ENCODE measurements at places on chromosomes 3 and 15.

- DNase-seq, result no peak
Observed at GRCh38 chr3:117059956-117060270, 350.3 kb downstream of the TUSC7 start.

DNA sequence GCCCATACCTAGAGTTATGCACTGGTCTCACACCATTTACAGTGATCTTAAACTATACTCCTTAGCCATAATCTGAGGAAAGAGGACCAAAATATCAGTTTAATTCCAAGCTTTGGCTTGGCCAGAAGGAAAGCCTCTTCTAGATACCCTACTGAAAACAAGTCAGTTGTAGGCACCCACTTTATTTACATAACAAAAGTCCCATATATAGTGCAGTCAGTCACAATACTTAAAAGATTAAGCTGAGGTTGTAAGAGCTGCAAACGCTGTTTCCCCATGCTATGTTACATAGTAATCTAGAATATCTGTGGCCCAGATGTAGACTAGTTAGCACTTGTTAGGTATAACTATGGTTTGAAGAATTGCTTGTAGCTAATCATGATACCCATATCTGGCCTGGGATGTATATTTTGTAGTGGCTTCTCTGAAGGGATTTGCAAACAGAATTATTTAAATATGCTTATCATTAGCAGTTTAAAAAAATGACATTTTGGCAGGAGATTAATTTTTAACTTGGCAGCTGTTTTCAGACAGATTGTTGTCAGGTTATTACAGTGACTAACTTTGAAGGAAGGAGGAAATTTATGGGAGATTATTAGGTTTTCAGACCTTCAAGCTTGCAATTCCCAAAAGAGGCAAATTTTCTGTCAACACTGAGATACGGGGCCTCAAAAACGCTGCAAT, 160.4 kb upstream of the SLC2A2 start:
- no peak for DNase-seq

GRCh38 chr15:45729141-45729540, 94.3 kb downstream of the SQOR start:
- DNase-seq, result no peak

GRCh38 chr3:150216041-150216811, 191.9 kb upstream of the TSC22D2 start:
- DNase-seq, result no peak

DNA sequence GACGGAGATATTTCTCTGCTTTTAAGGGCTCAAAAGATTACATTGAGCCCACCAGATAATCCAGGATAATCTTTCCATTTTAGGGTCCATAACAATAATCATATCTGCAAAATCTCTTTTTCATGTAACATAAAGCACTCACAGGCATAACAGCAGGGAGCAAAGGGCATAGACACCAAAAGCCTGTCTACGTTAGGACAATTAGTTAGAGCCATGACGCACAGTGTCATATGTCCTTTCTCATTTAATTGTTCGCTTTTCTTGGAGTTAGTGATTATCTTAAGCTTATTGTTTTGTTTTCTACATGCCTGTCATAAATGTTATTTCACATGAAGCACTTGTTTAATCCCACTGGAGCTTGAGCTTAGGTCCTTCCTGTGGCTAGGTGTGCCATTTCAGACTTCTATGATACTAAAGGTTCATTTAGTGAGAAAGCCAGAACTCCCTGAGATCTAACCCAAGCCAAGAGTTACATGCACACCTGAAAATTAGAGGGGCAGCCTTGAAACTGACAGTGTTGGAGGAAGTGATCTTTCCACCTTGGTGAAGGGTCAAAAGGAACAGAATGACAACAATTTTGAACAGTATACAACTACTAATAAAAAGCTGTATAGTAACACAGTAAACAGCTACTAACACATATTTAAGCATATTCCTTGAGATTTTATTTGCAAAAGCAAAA, 11.7 kb upstream of the HHATL start:
- DNase-seq, result no peak

DNA sequence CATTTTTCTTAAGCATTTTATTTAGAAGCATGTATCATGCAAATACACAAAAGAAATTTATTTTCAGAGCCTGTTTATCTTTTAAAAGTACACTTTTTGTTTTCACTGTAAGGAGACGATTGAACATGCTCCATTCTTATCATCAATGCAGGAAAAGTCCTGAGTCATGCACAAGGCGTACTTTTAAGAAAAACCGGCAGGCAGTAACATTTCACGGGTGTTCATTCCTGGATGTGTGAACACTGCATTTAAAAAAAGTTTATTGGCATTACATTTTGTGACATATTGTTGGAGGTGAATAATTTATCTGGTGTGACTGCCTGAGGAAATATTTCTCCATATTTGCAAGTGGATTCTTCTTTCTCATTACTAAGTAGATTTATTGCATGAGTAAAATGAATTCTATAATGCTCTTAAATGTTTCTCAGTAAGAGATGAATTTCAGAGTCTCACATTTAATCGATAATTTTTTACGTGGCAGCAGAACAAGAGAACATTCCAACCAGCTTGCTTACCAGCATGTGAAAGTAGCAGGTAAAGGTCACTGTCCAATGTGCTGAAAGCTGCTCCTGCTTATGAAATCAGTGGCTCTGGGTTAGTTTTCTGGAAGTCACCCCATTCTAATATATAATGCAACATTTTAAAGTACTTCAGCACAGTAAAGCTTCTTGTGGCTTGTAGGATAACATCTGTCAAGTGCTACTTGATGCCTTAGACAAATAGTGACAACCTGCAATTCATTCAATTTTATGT, 87.0 kb downstream of the SV2B start:
- no peak for DNase-seq

DNA sequence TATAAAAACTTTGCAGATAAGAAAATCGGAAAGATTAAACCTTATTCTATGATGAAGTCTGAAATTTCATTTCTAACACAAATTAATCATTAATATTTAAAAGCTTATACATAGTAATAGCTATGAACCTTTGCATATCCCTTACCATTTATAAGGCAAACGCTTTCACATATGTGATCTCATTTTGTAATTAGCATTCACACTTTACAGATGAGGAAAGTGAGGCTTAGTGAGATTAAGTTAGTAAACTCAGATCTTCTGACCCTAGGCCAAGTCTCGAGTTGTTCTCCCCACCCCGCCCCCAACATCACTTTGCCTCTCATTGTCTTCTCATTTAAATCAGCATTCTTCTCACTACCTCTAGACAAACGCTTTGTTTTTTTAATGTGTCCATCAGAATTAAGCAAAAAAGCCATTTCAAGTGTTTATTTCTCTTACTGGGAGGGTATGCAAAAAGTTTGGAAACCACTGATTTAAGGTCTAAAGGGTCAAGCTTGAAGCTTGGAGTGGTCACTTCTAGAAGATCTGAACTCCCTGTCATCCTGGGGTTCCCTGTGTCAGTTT, 172.9 kb upstream of the BCL6 start:
- no peak for DNase-seq

GRCh38 chr15:69462030-69462492, 9.4 kb downstream of the RPLP1 start:
- no peak for DNase-seq

DNA sequence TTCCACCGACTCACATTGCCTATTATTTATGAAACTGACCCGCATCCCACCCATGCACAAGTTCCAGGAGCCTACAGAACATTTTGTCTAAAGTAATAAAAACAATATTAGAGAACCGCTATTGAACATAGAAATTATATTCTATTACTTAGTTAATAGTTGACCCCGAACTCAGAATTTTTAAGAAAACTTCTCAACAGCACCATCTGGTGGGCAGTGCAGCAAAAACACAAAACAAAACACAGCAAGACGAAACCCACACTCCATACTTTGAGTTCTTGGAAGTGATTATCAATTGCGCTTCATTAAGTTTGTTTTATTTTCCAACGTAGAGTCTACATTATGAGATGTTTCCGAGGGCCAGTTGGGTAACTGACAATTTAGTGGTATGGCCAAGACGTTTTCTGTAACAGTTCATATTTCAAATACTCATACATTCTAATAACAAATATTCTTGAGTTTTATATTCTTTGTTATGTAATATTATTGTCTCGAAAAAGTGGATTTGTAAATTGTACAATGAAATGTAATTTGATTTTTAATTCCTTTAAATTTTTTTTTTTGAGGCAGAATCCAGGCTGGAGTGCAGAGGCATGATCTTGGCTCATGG, 24.0 kb upstream of the C3orf70 start:
- DNase-seq, result no peak

DNA sequence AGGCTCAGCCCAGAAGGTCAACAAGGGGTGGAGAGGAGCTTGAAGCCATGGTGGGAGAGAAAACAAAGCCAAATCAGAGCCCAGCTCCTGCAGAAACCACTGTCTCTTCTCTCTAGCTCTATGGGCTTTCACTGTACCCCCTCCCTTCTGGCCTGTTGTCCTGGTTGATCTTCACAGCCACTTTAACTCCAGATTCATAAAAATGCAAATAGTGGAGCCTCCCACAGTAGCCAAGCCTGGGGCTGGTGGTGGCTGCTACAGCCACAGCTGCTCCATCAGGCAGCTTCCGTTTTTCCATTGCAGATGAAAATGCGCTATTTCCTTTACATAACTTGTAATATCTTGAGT, 20.7 kb upstream of the CAV3 start:
- DNase-seq, result no peak

DNA sequence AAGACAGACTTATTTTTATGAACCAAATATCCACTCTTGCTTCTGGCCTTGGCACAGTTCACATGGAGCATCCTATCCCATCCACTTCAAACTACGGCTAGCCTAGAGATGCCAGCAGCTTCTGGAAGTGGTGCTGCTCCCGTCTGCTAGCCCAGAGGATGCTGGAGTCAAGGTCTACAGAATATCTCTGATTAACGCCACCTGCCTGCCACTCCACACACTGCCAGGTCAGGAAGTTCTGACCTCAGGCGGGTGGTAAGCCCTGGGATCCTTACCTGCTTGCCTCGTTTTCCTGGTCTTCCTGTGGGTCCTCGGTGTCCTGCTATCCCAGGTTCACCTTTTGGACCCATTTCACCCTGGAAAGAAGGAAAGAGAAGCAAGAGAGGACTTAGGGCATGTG, 42.9 kb downstream of the EAF1 start:
- no peak for DNase-seq

DNA sequence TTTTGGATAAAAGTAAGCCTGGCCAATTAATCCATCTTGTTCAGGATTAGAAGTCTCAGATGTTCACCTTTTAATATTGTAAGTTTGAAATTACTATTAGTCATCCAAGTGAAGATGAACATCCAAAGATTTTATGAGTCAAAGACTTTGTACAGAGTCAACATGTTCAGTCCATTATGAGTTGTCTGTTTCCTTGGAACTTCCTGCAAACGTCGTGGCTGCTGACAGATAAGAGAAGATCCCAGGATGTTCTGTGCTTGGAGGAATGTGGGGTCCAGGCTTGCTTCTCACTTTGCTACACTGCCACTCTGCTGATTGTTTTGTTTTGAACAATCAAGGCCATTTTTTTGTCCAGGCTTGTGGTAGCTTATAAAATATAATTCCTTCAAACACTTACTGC, 74.3 kb upstream of the SLCO2A1 start:
- DNase-seq, result no peak

DNA sequence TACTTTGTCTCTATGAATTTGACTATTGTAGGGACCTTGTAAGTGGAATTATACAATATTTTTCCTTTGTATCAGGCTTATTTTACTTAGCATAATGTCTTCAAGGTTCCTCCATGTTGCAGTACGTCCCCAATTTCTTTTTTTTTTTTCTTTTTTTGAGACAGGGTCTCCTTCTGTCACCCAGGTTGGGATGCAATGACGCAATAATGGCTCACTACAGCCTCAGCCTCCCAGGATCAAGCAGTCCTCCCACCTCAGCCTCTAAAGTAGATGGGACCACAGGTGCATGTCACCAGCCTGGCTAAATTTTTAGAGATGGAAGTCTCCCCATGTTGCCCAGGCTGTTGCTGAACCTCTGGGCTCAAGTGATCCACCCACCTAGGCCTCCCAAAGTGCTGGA, 40.5 kb upstream of the RPS17 start:
- DNase-seq, result no peak

All from GF-D8 (cell line).